ENCODE measurements at places on chromosomes 4 and X. TPM values are rescaled to one million over a fixed set of nuclear protein-coding genes. Genes with fewer than 3 reads are reported as not detected.

DNA sequence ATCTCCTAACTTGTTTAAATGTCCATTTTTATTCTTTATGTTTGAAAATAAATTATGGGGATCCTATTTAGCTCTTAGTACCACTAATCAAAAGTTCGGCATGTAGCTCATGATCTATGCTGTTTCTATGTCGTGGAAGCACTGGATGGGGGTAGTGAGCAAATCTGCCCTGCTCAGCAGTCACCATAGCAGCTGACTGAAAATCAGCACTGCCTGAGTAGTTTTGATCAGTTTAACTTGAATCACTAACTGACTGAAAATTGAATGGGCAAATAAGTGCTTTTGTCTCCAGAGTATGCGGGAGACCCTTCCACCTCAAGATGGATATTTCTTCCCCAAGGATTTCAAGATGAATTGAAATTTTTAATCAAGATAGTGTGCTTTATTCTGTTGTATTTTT, 27.6 kb downstream of the NUDT6 start:
- DNase-seq, result no peak

DNA sequence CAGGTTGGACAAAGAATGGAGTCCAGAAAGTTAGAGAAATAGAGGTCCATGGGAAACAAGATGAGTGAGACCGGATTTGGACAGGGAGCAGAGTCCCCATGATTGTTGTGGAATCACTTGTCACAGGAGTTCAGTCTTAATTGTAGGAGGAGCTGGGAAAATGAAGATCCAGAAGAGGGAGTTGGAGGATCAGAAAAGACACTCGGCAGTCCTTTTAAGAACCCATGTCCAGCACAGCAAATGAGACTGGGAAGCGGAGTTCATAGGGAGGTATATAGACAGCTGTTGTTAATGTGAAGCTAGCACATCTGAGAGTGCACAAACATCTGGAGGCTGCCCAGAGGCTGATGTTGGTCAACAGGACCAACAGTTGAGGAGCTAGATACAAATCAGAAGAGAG, 111.4 kb upstream of the RXFP1 start:
- peak; percentile 49 for DNase-seq

SPANXA1 gene
- total RNA-seq, result not detected

MAGED2 gene
- total RNA-seq, result 253 TPM

AMER1 gene
- 2.3 TPM for total RNA-seq

TREX2 gene
- total RNA-seq, result 0.76 TPM

Data from GM23248 (cell line).